COR-L47 (cell line): ENCODE measurements at places on chromosomes 7 and 10.

DNA sequence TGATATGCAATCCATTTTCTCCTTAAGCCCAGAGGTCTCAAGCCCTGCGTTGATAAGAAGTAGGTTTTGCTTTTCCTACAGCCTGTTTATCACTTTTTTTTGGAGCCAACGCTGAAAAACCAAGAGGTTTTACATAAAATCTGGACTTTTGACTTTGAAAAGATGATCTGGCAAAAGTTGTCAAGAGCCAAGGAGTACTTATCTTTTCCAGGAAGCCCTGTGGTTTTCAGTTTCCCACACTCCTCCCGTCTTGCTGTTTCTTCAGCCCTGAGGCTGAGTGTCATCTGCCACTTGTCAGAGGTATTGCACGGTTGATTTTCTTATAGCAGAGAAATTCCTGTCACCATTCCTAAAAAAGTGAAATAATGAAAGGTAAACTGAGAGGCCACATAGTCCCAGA is 108.7 kb downstream of the TYW1 start:
- DNase-seq, result no peak

- peak; percentile 56 for DNase-seq
Measured at GRCh38 chr7:27921081-27921836, 181.3 kb downstream of the TAX1BP1 start.

GRCh38 chr10:55263327-55263726 is 462.3 kb upstream of the PCDH15 start:
- DNase-seq, result no peak

GRCh38 chr7:91285696-91286355 is 21.6 kb downstream of the FZD1 start:
- no peak for DNase-seq
